ENCODE measurements at places on chromosomes 6 and 20. TPM values are rescaled to one million over a fixed set of nuclear protein-coding genes. Genes with fewer than 3 reads are reported as not detected.

Gene TP53TG5
- not detected for total RNA-seq

Gene TOX2
- 5.0 TPM for total RNA-seq

Gene CD24
- 7.1 TPM for total RNA-seq

Gene SDHAF4
- 5.4 TPM for total RNA-seq

Gene GABRR1
- total RNA-seq = not detected

Gene DCDC2
- 0.75 TPM for total RNA-seq

Gene RHAG
- total RNA-seq = 0.98 TPM

Gene TFAP2B
- not detected for total RNA-seq

GRCh38 chr6:122284848-122285247 is 114.6 kb upstream of the HSF2 start:
- H3K27me3 ChIP-seq = no peaks in the 10 kb centered on the region
- no peaks in the 10 kb centered on the region for H3K4me1 ChIP-seq
- H3K36me3 ChIP-seq = no peaks in the 10 kb centered on the region
- H3K4me3 ChIP-seq = no peak overlapping the region

DNA sequence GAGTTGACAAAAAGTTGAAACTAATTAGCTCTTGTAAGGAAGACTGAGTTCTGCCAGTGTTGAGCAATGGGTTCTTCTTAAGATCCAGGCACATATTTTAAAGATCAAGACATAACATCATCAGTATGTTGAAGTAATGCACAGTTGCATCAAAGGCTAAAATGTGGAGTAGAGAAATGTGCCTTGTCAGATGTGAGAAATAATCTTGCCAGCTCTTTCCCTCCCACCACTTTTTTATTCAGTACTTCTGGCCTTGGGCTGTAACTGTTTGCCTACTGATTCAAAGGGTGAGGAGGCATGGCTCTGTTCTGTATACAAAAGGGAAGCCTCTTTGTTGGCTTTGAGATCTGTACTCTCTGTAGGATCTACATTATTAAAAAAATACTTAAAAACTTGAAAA is 13.1 kb downstream of the PKIB start:
- H3K27ac ChIP-seq = no peak overlapping the region
- no peaks in the 10 kb centered on the region for H3K36me3 ChIP-seq
- no peak overlapping the region for H3K4me3 ChIP-seq
- no peak for DNase-seq
- H3K4me1 ChIP-seq = no peaks in the 10 kb centered on the region

GRCh38 chr6:136820561-136820960 is 1.8 kb upstream of the PEX7 start:
- H3K27ac ChIP-seq = no peak overlapping the region
- no peaks in the 10 kb centered on the region for H3K4me1 ChIP-seq
- H3K27me3 ChIP-seq = no peaks in the 10 kb centered on the region
- H3K4me3 ChIP-seq = no peak overlapping the region
- no peaks in the 10 kb centered on the region for H3K36me3 ChIP-seq

- DNase-seq = no peak
- H3K27ac ChIP-seq = no peak overlapping the region
- no peak overlapping the region for H3K4me3 ChIP-seq
Observed at GRCh38 chr6:29694637-29695036, 13.7 kb upstream of the ZFP57 start.

DNA sequence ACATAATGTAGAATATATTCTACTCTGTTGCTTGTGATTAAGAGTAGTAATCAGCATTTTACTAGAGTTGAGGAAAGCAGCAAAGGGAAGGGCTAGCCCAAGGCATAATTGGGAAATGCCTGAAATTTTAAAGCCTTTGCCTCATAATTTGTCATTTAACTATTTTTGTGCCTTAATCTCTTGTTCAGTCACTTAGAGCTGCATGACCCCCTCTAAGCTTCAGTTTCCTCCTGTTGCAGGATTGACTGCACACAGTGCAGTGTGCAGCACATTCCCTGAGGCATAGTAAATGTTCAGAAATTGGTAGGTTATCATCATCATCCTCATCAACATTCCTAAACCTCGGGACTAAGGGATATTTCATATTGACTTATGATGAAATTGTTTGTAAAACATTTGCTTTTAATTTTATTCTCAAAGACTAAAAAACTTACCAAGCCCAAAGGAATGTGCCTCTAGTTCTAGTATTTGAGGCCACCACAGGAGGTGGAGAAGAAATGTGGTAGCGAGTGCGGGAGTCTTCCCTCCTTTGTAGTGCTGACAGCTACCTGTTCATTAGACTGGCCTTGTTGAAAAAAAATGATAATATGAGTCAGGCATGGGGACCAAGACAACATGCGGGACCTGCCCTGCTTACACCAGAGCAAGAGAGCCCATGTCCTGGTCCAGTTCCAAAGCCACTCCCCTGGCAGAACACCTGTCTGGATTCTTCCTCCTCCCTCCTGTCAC is 14.8 kb upstream of the TENT5A start:
- H3K4me3 ChIP-seq = no peak overlapping the region
- no peak for DNase-seq

GRCh38 chr6:75608956-75609533 is 7.4 kb downstream of the SENP6 start:
- no peak overlapping the region for H3K27ac ChIP-seq
- no peak overlapping the region for H3K4me3 ChIP-seq
- DNase-seq = no peak
- no peaks in the 10 kb centered on the region for H3K36me3 ChIP-seq
- H3K27me3 ChIP-seq = no peaks in the 10 kb centered on the region

DNA sequence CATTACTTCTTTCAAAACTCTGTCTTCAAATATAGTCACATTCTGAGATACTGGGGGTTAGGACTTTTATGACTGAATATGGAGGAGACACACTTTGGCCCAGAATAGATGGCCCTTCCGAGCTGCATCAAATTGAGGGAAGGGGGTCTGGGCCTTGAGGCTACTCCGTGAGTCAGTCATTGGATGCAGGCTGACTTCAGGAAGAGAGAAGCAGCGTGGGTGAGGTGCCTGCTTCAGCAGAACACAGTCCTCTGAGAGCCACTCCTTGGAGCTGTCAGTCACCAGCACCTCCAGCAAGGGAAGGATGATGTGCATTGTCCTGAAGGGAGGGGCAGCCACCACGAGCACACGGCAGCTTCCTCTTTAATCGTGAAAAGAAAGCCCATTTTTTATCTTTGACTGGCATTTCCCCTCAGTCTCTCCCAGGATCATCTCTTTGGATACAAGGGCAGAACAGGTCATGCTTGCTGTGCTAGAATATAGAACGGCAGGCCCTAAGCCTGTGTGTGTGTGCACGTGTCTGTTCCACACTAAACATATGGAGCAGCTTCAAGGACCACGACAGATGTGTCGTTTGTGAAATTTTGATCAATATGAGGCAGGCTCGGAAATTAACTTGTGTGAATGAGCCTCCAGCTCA is 721.6 kb downstream of the KIF16B start:
- H3K4me3 ChIP-seq = no peak overlapping the region
- DNase-seq = no peak
- H3K4me1 ChIP-seq = no peaks in the 10 kb centered on the region
- no peak overlapping the region for H3K27ac ChIP-seq
- H3K27me3 ChIP-seq = no peaks in the 10 kb centered on the region

GRCh38 chr20:48695255-48695654 is 132.5 kb downstream of the PREX1 start:
- DNase-seq = no peak
- no peak overlapping the region for H3K4me3 ChIP-seq
- H3K27ac ChIP-seq = no peak overlapping the region

GRCh38 chr20:16352321-16352720 is 220.9 kb downstream of the KIF16B start:
- H3K36me3 ChIP-seq = no peaks in the 10 kb centered on the region
- no peak overlapping the region for H3K27ac ChIP-seq
- no peaks in the 10 kb centered on the region for H3K4me1 ChIP-seq
- H3K4me3 ChIP-seq = no peak overlapping the region
- DNase-seq = no peak
- no peaks in the 10 kb centered on the region for H3K27me3 ChIP-seq

DNA sequence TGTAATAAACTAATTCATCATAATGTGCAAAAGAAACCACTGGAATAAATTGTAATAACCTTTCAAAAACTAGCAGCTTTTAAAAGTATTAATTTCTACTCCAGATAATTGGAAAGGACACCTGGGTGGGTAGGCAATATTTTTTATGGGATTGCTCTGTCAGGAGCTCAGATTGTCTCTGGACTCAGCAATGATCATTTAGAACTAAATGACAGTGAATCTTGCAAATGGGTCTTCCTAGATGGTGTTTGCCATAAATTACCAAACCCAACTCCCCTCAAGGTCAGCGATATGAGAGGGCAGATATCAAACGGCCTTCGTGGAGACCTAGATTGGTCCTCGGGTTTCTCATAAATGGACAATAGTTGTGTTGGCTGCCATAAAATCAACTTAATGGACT is 181.9 kb downstream of the HS3ST5 start:
- no peaks in the 10 kb centered on the region for H3K36me3 ChIP-seq
- H3K4me3 ChIP-seq = no peak overlapping the region
- no peak overlapping the region for H3K27ac ChIP-seq
- no peaks in the 10 kb centered on the region for H3K4me1 ChIP-seq
- DNase-seq = no peak
- H3K27me3 ChIP-seq = no peaks in the 10 kb centered on the region

- no peaks in the 10 kb centered on the region for H3K36me3 ChIP-seq
- H3K27ac ChIP-seq = no peak overlapping the region
- no peak overlapping the region for H3K4me3 ChIP-seq
- no peaks in the 10 kb centered on the region for H3K27me3 ChIP-seq
- H3K4me1 ChIP-seq = no peaks in the 10 kb centered on the region
- DNase-seq = no peak
Observed at GRCh38 chr6:141685416-141685815, 447.3 kb upstream of the GJE1 start.

GRCh38 chr6:16470502-16471221 is 232.3 kb downstream of the GMPR start:
- no peaks in the 10 kb centered on the region for H3K27me3 ChIP-seq
- no peak for DNase-seq
- no peak overlapping the region for H3K27ac ChIP-seq
- peaks cover 14% of the 10 kb centered on the region for H3K4me1 ChIP-seq

DNA sequence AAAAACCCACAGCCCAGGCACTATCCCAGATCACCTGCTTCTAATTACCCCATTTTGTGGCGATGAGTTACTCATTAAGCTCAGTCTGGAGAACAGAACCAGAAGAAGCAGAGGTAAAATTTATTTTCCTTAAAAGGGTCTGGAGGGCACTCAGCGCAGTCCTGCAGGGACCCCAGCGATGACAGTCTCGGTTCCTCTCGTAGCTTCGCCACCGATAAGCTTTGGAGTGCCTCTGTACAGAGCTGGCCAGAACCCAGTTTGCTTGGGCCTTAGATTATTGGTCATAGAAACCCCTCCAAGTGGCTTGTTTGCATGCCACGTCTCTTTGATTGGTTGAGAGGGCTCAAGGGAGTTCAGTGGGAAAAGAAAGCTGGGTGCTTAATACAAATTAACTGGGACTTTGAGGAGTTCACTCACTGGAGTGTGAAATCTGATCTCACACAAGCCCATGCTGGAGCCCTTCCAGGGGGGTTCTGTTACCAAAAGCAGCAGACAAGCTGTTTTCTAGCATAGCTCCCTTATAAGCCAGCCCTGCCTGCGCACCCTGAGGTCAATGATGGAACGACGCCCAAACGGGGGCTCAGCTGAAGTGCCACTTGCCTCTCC is 158.5 kb upstream of the ARID1B start:
- no peaks in the 10 kb centered on the region for H3K4me1 ChIP-seq
- H3K27me3 ChIP-seq = no peaks in the 10 kb centered on the region
- H3K4me3 ChIP-seq = no peak overlapping the region
- H3K27ac ChIP-seq = no peak overlapping the region

GRCh38 chr6:11494786-11495564 is 42.6 kb upstream of the TMEM170B start:
- H3K4me1 ChIP-seq = peaks cover 4% of the 10 kb centered on the region
- H3K36me3 ChIP-seq = no peaks in the 10 kb centered on the region
- H3K4me3 ChIP-seq = no peak overlapping the region
- no peaks in the 10 kb centered on the region for H3K27me3 ChIP-seq

DNA sequence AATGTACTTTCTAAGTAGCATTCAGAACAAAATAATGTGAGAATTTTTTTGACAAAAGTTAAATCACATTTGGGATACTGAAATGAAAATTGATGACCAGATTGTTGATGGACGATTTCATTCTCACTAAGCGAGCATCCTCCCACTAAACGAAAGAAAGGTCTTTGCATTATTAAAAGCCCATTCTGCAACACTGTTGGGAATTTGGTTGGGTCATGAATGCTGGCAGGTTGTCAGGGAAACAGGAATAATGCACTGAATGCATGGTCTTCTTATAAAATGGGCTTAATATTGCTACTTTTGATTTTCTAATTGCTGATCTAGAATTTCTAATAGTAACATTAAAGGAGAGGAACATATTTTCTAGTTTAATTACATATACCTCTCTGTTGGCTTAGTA is 229.8 kb downstream of the NKAIN2 start:
- no peaks in the 10 kb centered on the region for H3K27me3 ChIP-seq
- H3K4me3 ChIP-seq = no peak overlapping the region
- H3K4me1 ChIP-seq = no peaks in the 10 kb centered on the region
- no peak overlapping the region for H3K27ac ChIP-seq

DNA sequence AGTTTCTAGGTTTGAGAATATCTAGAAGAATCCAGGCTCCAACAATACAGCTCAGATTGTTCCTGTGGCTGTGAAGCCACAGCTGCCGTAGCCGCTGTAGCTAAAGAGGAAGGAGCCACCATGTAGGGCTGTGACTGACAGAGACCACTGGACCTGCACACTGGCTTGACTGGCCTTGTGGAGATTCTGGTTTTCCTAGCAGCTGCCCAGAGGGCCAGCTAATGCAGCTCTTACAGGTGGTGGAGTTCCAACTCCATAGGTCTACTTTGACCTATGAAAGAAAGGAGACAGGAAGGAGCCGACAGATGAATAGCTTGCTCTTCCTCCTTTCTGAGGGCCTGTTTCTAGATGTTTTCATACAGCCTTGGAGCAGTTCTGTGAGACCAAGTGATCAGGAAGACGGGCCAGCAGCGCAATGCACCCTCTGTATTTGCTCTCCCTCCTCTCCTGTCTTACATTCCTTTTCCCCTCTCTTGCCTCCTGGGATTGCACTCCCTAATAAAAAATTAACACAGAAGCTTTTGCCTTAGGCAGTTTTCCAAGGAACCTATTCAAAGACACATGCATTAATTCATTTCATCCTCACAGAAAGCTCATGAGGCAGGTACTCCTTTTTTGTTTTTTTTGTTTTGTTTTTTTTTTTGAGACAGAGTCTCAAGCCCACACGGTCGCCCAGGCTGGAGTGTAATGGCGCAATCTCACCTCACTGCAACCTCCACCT is 51.8 kb upstream of the MYB start:
- H3K27me3 ChIP-seq = no peaks in the 10 kb centered on the region
- H3K4me3 ChIP-seq = no peak overlapping the region
- no peaks in the 10 kb centered on the region for H3K36me3 ChIP-seq
- H3K4me1 ChIP-seq = no peaks in the 10 kb centered on the region

GRCh38 chr6:117270055-117270842 is 4.9 kb downstream of the VGLL2 start:
- H3K4me3 ChIP-seq = no peak overlapping the region
- no peak for DNase-seq

GRCh38 chr20:51046021-51046985 is 23.4 kb upstream of the KCNG1 start:
- no peaks in the 10 kb centered on the region for H3K4me1 ChIP-seq
- no peaks in the 10 kb centered on the region for H3K27me3 ChIP-seq
- no peak for DNase-seq
- H3K27ac ChIP-seq = no peak overlapping the region
- no peak overlapping the region for H3K4me3 ChIP-seq

GRCh38 chr6:45454008-45454911 is 76.5 kb upstream of the SUPT3H start:
- no peak for DNase-seq
- no peaks in the 10 kb centered on the region for H3K36me3 ChIP-seq
- H3K27me3 ChIP-seq = no peaks in the 10 kb centered on the region
- H3K4me3 ChIP-seq = no peak overlapping the region

Data from right lobe of liver (tissue), 6 donors.